ENCODE measurements at places on chromosomes 1 and 21. TPM values are rescaled to one million over a fixed set of nuclear protein-coding genes. Genes with fewer than 3 reads are reported as not detected.

HPCAL4 gene
- 5.7 TPM for total RNA-seq

GUCA2B gene
- total RNA-seq: not detected

CCDC30 gene
- total RNA-seq: 8.5 TPM

SLC9C2 gene
- not detected for total RNA-seq

COL9A2 gene
- 66.9 TPM for total RNA-seq

KRTAP19-3 gene
- total RNA-seq: not detected

CSMD2 gene
- 9.2 TPM for total RNA-seq

SHISAL2A gene
- total RNA-seq: 0.38 TPM

GBP6 gene
- total RNA-seq: 0.38 TPM

DMBX1 gene
- total RNA-seq: 0.55 TPM

TPM3 gene
- total RNA-seq: 239 TPM

PEX19 gene
- 99.8 TPM for total RNA-seq

KCNA10 gene
- not detected for total RNA-seq

ZSWIM5 gene
- total RNA-seq: 23.0 TPM

SPRR2B gene
- not detected for total RNA-seq

ATP1A4 gene
- total RNA-seq: 0.60 TPM

TNFRSF9 gene
- total RNA-seq: not detected

DIRAS3 gene
- total RNA-seq: 5.0 TPM

ALPL gene
- 12.6 TPM for total RNA-seq

TSPEAR gene
- not detected for total RNA-seq

ENTREP3 gene
- 9.5 TPM for total RNA-seq

TMEM82 gene
- total RNA-seq: not detected

AQP10 gene
- total RNA-seq: not detected

CD84 gene
- 2.2 TPM for total RNA-seq

MFAP2 gene
- total RNA-seq: 52.1 TPM

CLEC20A gene
- not detected for total RNA-seq

ORC1 gene
- 3.1 TPM for total RNA-seq

TEKT2 gene
- 4.1 TPM for total RNA-seq

LGR6 gene
- total RNA-seq: 3.6 TPM
